Activated T-cell treated with anti-CD3 and anti-CD28 coated beads, Interleukin-2, amount 50 U/mL, for 24 hours (primary cell): ENCODE measurements at places on chromosomes 7 and 10.

GRCh38 chr7:133265821-133266220 is 12.9 kb downstream of the EXOC4 start:
- no peak for DNase-seq

GRCh38 chr10:29268011-29268410 is 20.9 kb upstream of the LYZL1 start:
- DNase-seq = no peak

DNA sequence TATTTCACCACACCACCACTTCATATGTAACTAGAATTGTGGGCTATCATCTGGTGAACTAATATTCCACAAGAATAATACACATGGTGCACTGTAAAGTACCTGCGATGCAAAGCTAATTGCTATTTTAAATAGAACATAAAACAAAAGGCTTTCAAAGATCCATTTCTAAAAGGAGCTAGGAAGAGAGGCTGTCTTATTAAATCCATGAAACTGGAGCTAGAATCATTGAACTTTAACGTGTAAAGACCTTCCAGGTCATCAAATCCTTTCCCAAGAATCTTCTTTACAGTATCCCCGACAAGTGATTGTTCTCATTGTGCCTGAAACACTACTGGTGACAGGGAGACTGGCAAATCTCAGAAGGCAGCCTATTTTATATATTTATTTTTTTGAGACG is 224.9 kb downstream of the CHCHD3 start:
- DNase-seq = no peak

GRCh38 chr10:499991-500390 is 189.5 kb downstream of the DIP2C start:
- DNase-seq = no peak

DNA sequence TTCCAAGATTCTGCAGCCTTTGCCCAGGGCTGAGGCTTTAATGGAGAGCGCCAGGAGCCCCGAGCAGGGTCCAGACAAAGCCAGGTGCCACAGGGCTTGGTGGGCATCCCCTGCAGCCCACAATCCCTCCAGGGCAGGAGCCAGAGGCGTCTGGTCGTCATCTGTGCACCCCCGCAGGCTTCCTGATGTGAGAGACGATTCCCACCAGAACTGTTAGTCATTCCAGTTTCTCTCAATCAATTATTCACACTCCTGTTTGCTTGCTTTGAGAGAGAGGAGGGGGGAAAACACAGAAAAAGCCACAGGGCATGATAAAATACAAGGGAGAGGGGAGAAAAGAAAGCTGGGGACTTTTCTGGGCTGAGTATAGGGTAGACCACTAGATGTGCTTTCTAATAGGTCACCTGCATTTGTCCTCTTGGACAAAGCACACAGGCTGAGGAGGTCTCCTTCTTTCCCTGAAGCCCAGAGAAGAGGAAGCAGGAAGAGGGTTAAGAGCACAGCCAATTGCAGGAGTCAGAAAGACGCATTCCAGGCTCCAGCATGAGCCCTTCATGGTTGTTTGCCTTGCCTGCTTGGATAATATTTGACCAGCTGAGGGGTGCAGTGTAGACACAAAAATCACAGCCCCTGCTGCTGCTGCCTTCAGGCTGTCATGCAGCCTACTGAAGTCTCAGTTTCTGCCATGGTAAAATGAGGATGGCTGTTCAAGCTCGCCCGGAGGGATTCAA is 194.4 kb downstream of the PLXNA4 start:
- no peak for DNase-seq

DNA sequence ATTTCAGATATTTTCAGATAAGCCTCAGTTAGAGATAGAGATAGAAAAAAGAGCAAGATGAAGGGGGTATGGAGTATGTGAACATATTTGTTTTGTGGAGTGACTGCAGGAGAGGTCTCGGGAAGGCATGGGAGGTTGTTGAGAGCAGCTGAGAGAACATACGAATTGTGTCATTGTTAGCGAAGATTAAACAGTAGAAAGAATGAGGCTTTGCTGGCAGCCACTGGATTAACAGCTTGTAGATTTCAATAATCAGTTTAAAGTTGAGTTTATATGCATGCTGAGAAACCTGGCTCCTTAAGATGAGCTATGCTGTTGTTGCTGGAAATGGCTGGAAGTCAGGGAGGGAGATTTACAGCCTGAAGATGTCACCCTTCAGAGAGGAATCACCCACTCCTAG is 100.9 kb upstream of the SORCS3 start:
- DNase-seq = no peak

- no peak for DNase-seq
Measured at GRCh38 chr7:47627580-47628283, 45.8 kb upstream of the TNS3 start.

DNA sequence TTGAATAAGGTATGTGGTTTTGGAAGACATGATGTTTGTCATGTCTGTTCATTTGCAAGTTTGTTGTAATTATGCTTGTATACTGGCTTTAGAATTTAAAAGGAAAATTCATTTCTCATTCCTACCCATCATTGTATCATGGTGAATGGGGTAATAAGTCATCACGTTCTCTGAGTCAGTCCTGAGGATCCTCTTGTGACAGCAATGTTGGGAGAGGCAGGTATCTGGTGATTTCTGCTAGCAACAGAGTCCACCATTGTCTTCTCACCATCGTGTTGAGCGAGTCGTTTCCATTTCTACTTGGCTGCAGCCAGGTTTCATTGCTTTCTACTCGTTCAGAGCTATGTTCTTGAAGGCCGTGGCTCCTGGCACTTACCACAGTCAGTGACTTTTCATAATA is 16.3 kb downstream of the CUL1 start:
- no peak for DNase-seq

- DNase-seq = no peak
Measured at GRCh38 chr7:18408461-18408860, 87.1 kb upstream of the HDAC9 start.

GRCh38 chr7:17532861-17533404 is 234.5 kb downstream of the AHR start:
- no peak for DNase-seq

- DNase-seq = no peak
Measured at GRCh38 chr10:118635674-118636402, 40.4 kb upstream of the PRLHR start.

- no peak for DNase-seq
Measured at GRCh38 chr7:79337717-79338116, 115.8 kb downstream of the MAGI2 start.

DNA sequence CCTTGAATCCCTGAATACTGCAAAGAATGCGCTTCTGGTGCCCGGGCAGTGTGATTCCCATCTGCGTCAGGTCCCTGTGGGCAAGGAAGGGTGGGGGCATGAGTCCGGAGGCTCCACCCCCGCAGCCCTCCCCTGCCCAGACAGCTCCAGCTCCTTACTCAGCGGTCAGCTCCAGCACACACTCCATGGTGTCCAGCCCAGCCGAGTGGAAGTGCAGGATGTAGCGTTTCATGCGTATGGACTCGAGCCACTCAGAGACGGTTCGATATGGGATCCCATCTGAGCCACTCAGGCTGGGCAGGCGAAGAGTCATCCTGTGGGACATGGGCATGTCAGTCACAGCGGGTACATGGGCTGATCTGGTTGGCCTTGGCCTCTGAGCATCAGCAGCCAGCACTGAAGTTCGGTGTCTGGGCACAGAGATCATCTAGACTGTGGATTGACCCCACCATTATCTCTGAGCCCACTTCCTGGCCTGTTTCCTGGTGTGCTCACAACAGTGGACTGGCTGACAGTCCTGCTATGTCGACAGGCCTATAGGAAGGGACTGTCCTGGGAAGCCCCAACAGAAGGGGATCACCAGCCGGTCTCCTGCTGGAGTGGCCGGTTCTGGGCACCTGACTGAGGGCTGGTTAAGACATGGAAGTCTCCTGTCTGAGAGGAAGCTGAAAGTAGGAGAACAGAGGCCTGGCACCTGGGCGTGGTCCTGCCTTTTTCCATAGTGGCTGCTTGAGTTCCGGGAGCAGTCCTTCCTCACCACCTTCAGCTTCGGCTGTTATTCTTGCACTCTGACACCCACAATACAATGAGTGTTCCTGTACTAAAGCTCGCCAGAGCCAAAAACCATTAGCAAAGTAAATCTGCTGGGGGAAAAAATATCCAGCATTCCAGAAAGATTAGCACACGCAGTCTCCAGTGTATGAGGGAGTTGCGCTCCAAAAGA is 10.6 kb downstream of the ZYX start:
- peak; percentile 24 for DNase-seq

DNA sequence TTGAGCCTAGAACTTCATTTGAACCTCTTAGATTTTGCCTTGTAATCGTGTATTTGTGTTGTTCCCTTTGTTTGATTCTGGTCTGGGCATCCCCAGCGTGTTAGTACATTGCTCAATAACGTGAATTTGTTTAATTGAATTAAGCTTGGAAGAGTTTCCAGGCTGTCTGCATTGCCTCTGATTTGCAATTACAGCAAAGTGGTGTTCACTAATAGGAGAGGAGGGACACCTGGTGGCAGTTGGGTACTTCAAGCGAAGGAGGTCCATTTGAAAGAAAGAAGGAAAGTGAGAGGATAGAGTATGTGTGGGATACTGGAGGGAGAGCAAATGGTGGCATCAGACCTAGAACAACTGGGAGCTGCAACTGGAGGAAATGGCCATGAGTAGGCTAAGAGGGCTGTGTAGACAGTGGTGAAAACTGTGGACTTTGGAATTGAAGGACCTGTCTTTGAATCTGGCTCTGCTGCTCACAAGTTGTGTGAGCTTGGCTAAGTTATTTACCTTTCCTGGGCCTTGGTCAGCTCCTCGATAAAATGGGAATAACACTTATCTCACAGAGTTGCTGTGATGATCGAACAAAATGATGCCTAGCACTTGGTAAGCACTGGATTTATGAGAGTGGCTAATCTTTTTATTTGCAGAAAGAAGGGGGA is 15.1 kb downstream of the LSMEM1 start:
- DNase-seq = no peak

- no peak for DNase-seq
Measured at GRCh38 chr10:28595613-28596012, 62.7 kb downstream of the WAC start.

DNA sequence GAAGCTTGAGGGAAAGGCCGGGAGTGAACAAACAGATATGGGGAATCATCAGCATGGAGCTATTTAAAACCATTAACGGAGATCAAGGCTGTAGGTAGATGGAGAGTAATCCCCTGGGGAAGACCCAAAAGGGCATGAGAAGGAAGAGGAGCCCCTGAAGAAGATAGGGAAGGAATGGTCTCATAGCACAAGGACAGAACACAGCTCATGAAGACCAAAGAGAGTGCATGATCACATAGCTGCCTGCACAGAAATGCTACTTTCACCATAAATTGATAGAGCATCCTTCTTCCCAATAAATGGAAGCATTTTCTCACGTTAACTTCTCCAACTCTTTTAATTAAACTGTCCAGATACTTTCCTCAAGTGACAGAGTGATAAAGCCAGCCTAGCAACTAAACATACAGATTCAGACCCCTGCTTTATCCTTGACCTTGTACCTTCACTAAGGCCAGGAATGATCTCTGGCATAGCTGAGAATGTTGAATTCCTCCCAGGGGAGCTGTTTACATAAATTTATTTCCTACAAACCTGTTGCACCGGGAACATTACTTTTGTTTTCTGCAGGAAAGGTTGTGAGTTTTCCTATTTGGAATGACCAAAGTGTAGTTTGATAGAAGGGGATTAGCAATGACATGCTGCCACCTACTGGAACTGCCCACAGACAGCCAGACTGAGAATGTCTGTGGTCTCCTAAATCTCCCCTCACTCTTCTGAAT is 110.8 kb upstream of the LRGUK start:
- DNase-seq = no peak

DNA sequence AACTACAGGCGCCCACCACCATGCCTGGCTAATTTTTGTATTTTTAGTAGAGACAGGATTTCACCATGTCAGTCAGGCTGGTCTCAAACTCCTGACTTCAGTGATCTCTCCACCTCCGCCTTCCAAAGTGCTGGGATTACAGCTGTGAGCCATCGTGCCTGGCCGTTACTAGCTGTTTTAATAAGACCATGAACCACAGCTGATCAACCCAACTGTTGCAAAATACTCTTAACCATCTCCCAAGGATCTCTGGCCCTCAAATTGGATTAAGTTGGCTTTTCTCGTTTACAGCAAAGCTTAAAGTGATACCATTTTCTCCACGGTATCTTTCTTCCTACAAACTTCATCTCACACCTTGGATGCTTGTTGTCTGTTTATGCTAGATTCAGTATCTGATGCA is 18.3 kb downstream of the ZFAND2A start:
- DNase-seq = no peak

- DNase-seq = peak; percentile 89
Measured at GRCh38 chr7:152464312-152465118, 28.7 kb upstream of the KMT2C start.

GRCh38 chr10:102159051-102159597 is 6.9 kb downstream of the NOLC1 start:
- no peak for DNase-seq

- DNase-seq = no peak
Measured at GRCh38 chr7:64102656-64103400, 57.6 kb downstream of the ZNF727 start.

GRCh38 chr7:77579797-77580196 is 42.7 kb downstream of the PTPN12 start:
- no peak for DNase-seq

- DNase-seq = no peak
Measured at GRCh38 chr7:2376351-2377154, 21.9 kb downstream of the EIF3B start.

- no peak for DNase-seq
Measured at GRCh38 chr7:158270106-158270775, 317.4 kb downstream of the PTPRN2 start.
